GM23248 (cell line): ENCODE measurements at places on chromosomes 4 and X. TPM values are rescaled to one million over a fixed set of nuclear protein-coding genes. Genes with fewer than 3 reads are reported as not detected.
A peak's percentile ranks its signal among the peaks of the same experiment; 100 is the strongest.

GRCh38 chr4:144421056-144421455 lies 224.9 kb upstream of the HHIP start:
- no peaks in the 10 kb centered on the region for H3K36me3 ChIP-seq
- no peak overlapping the region for H3K4me3 ChIP-seq
- no peaks in the 10 kb centered on the region for H3K27me3 ChIP-seq

- peak; percentile 81 for DNase-seq
- H3K4me3 ChIP-seq, result no peak overlapping the region
- peaks cover 50% of the 10 kb centered on the region for H3K4me1 ChIP-seq
- peak overlapping the region; percentile 74 for H3K27ac ChIP-seq
- H3K36me3 ChIP-seq, result no peaks in the 10 kb centered on the region
- no peaks in the 10 kb centered on the region for H3K27me3 ChIP-seq
These were observed 172.4 kb downstream of the PDGFC start for GRCh38 chr4:156799121-156799589.

- H3K4me3 ChIP-seq, result no peak overlapping the region
- no peak for DNase-seq
- no peaks in the 10 kb centered on the region for H3K4me1 ChIP-seq
- H3K36me3 ChIP-seq, result no peaks in the 10 kb centered on the region
These were observed 50.8 kb downstream of the DTHD1 start for GRCh38 chr4:36332023-36332781.

DNA sequence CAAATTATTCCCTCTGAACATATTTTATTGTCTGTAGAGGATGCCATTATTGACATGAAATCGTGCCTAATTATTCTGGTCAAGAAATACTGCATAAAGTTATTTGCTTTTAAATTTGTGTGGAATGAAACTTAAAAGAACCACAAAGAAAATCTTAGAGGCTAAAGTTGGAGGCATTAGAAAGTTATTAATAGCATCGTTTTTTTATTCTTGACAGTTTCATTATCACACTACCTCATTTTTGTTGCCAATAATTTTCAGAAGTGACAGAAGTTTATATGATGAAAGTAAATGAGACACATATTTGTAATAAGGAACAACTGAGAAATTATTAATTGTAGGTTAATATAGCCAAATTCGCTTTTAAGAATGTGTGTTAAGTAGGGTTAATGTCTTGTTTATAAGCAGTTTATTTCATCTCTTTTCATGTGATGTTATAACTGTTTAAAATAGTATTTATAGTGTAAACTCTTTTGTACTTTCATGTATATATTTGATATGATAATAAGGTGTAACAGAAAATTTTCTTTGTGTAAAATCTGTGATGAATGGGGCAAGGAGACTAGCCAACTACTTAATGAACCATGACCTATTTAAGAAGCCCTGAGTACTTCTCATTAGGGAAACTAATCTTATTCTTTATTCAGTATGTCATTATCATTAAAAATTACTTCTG lies 54.5 kb upstream of the GRIA2 start:
- no peak overlapping the region for H3K27ac ChIP-seq
- no peaks in the 10 kb centered on the region for H3K4me1 ChIP-seq
- no peaks in the 10 kb centered on the region for H3K27me3 ChIP-seq
- no peak overlapping the region for H3K4me3 ChIP-seq
- H3K36me3 ChIP-seq, result no peaks in the 10 kb centered on the region
- no peak for DNase-seq

- no peak overlapping the region for H3K4me3 ChIP-seq
- H3K27ac ChIP-seq, result no peak overlapping the region
- H3K36me3 ChIP-seq, result peaks cover 11% of the 10 kb centered on the region; the same call in 1 of the 2 replicates
- peaks cover 33% of the 10 kb centered on the region for H3K4me1 ChIP-seq
- peak; percentile 49 for DNase-seq
These were observed 191.9 kb downstream of the FBXW7 start for GRCh38 chr4:152344001-152344400.

DNA sequence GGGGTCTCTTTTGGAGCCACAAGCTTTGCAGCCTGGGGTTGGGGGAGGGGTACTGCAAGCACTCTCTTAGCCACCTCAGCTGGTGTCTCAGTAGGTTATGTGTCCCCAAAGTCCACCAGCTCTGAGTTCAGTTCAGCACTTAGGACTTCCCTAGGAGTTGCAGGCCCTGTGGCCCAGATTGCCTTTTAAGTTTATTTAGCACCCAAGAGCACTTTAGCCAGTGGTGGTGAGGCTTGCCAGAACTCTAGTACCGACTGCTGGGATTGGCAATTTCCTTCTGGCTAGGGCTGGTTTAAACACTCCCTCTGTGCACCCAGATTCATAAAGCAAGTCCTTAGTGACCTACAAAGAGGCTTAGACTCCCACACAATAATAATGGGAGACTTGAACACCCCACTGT lies 489.9 kb upstream of the RPS6KA3 start:
- DNase-seq, result no peak
- no peak overlapping the region for H3K4me3 ChIP-seq
- H3K36me3 ChIP-seq, result no peaks in the 10 kb centered on the region
- H3K27me3 ChIP-seq, result no peaks in the 10 kb centered on the region
- H3K27ac ChIP-seq, result no peak overlapping the region

- DNase-seq, result no peak
- no peaks in the 10 kb centered on the region for H3K36me3 ChIP-seq
- no peak overlapping the region for H3K4me3 ChIP-seq
- H3K4me1 ChIP-seq, result no peaks in the 10 kb centered on the region
- H3K27ac ChIP-seq, result no peak overlapping the region
These were observed 467.4 kb downstream of the BCOR start for GRCh38 chrX:39630344-39630743.

DNA sequence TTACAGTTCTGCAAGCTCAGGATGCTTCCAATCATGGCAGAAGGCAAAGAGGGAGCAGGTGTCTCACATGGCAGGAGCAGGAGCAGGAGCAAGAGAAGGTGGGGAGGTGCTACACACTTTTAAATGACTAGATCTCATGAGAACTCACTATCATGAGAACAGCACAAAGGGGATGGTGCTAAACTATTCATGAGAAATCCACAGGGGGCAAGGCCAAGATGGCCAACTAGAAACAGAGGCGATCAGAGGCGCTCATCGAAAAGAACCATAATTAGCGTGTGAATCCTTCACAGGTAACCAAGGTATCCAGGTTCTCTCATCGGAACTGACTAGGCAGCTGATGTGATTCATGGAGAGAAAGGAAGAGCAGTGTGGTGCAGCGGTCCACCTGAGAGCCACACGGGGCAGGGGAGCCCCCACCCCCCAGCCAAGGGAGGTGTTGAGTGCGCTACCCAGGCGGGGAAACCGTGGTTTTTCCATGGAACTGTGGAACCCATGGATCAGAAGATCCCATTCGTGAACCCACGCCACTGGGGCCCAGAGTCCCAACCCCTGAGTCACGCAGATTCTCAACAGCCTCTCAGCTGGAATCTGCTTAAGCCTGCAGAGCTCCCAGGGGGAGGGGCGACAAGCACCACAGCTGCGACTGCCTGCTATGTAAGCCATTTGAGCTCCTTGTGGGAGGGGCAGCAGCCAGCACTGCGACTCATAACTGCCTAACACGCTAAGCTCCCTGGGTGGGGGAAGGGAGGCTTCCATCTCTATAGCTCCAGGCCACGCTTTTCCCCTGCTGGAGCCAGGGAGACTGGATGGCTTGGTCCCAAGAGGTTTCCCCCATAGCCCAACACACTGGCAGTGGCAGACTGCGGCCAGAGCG lies 46.7 kb downstream of the FGF16 start:
- no peak overlapping the region for H3K27ac ChIP-seq
- peak; percentile 55 for DNase-seq
- no peaks in the 10 kb centered on the region for H3K27me3 ChIP-seq
- H3K36me3 ChIP-seq, result no peaks in the 10 kb centered on the region
- H3K4me3 ChIP-seq, result no peak overlapping the region

GRCh38 chr4:101689220-101689619 lies 101.3 kb upstream of the BANK1 start:
- H3K4me1 ChIP-seq, result no peaks in the 10 kb centered on the region
- H3K27me3 ChIP-seq, result no peaks in the 10 kb centered on the region
- H3K4me3 ChIP-seq, result no peak overlapping the region

- H3K27me3 ChIP-seq, result no peaks in the 10 kb centered on the region
- H3K4me3 ChIP-seq, result peak overlapping the region; percentile 54
- H3K36me3 ChIP-seq, result no peaks in the 10 kb centered on the region
These were observed 147.9 kb upstream of the FGF13 start for GRCh38 chrX:138859421-138859820.

GRCh38 chr4:165152527-165152926 lies 39.9 kb upstream of the TMEM192 start:
- no peak overlapping the region for H3K4me3 ChIP-seq
- peaks cover 4% of the 10 kb centered on the region; the same call in 1 of the 2 replicates for H3K4me1 ChIP-seq
- peak; percentile 26 for DNase-seq
- no peak overlapping the region for H3K27ac ChIP-seq
- H3K36me3 ChIP-seq, result no peaks in the 10 kb centered on the region

GRCh38 chr4:31968842-31969241 lies 1248.7 kb downstream of the PCDH7 start:
- H3K36me3 ChIP-seq, result no peaks in the 10 kb centered on the region
- H3K27me3 ChIP-seq, result no peaks in the 10 kb centered on the region
- DNase-seq, result no peak

DNA sequence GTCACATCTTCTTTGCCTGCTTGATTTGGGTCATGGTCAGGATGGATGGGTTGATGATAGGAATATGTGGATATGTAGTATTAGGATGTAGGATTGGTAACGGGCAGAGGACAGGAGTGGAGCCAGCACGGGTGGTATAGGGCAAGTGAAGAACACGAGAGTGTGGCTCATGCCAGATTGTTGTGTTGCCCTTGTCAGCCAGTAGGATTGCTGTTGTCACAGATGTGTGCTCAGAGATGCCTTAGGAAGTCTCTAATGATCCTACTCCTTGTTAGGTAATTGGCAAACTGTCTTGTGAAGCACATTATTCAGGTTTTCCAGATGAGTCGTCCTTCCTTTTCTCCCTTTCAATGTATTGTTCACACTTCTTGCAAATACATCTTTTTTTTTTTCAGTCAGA lies 5.5 kb downstream of the ATP10D start:
- peaks cover 29% of the 10 kb centered on the region for H3K4me1 ChIP-seq
- no peaks in the 10 kb centered on the region for H3K27me3 ChIP-seq
- H3K4me3 ChIP-seq, result no peak overlapping the region
- H3K27ac ChIP-seq, result no peak overlapping the region
- H3K36me3 ChIP-seq, result peaks cover 19% of the 10 kb centered on the region; the same call in 1 of the 2 replicates

DNA sequence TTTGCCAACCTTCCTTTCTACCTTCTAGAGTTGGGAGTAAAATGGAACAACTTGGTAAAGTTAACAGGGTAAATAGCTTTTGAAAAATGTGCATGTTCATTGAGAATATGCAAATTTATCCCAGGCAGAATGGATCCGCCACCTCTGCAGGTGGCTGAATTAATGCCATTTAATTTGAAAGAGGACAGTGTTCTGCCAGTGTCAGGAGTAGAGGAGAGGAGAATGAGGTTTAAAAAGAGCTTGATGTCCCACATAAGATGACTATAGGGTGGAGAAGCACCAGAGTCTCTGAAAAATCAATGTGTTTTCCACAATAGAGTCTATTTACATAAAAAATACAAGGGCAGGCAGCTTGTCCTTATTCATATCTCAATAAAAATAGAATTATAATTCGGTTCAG lies 1804.3 kb upstream of the PCDH10 start:
- no peaks in the 10 kb centered on the region for H3K36me3 ChIP-seq
- H3K27ac ChIP-seq, result no peak overlapping the region
- no peak for DNase-seq

GRCh38 chr4:128357286-128357685 lies 69.7 kb upstream of the PGRMC2 start:
- no peaks in the 10 kb centered on the region for H3K27me3 ChIP-seq
- peak; percentile 32 for DNase-seq
- no peak overlapping the region for H3K4me3 ChIP-seq
- no peaks in the 10 kb centered on the region for H3K36me3 ChIP-seq

DNA sequence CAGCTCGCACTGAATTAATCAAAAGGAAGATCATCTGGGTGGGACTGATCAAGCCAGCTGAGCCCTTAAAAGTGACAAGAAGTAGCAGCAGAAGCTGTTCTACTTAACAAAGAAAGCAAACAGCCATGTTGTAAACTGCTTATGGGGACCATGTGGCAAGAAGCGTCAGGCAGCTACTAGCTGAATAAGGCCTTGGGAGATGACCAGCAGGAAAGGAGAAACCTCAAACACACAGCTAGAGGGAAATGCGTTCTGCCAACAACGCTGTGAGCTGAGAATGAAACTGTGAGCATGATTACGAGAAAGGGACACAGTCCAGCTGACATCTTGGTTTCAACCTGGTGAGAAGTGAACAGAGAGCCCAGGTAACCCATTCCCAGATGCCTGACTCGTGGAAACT lies 49.3 kb upstream of the FAM9A start:
- no peak overlapping the region for H3K4me3 ChIP-seq
- no peak overlapping the region for H3K27ac ChIP-seq
- H3K27me3 ChIP-seq, result no peaks in the 10 kb centered on the region
- DNase-seq, result no peak
- H3K36me3 ChIP-seq, result no peaks in the 10 kb centered on the region

GRCh38 chrX:25427873-25428555 lies 412.2 kb upstream of the ARX start:
- H3K27ac ChIP-seq, result no peak overlapping the region
- no peak overlapping the region for H3K4me3 ChIP-seq
- H3K36me3 ChIP-seq, result no peaks in the 10 kb centered on the region
- H3K27me3 ChIP-seq, result no peaks in the 10 kb centered on the region
- H3K4me1 ChIP-seq, result no peaks in the 10 kb centered on the region

- DNase-seq, result peak; percentile 79
- H3K36me3 ChIP-seq, result no peaks in the 10 kb centered on the region
- H3K4me1 ChIP-seq, result peaks cover 28% of the 10 kb centered on the region
- H3K27ac ChIP-seq, result peak overlapping the region; percentile 55
- peak overlapping the region; percentile 4; the same call in 1 of the 2 replicates for H3K4me3 ChIP-seq
- no peaks in the 10 kb centered on the region for H3K27me3 ChIP-seq
These were observed 48.7 kb upstream of the STX18 start for GRCh38 chr4:4590546-4590945.

DNA sequence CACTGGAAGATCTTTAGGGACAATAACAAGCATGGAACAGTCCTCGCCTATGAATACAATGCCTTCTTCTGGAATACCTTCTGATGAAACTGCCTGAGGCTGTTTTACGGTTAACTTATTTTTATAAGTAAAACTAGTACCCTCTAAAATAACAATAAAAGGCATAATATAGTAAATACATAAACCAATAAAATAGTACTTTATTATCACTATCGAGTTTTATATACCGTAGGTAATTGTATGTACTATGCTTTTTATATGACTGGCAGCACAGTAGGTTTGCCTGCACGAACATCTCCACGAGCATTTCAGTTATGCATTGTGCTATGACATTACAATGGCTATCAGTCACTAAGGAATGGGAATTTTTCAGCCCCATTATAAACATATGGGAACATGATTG lies 8.0 kb downstream of the GUCY1A1 start:
- H3K4me1 ChIP-seq, result no peaks in the 10 kb centered on the region
- H3K27ac ChIP-seq, result no peak overlapping the region
- DNase-seq, result no peak
- no peak overlapping the region for H3K4me3 ChIP-seq
- H3K27me3 ChIP-seq, result peaks cover 5% of the 10 kb centered on the region; the same call in 1 of the 2 replicates

- no peak overlapping the region for H3K27ac ChIP-seq
- no peaks in the 10 kb centered on the region for H3K4me1 ChIP-seq
- no peak for DNase-seq
- H3K4me3 ChIP-seq, result no peak overlapping the region
These were observed 113.5 kb upstream of the GATB start for GRCh38 chr4:151874328-151874727.

The WDR13 gene
- 89.7 and 92.4 TPM in 2 replicates for polyA plus RNA-seq

The STK26 gene
- 0.74 and 1.1 TPM in 2 replicates for polyA plus RNA-seq

The RAB40A gene
- 0.16 and 0.34 TPM in 2 replicates for polyA plus RNA-seq

The RTL9 gene
- polyA plus RNA-seq, result 0.06 and 0.20 TPM in 2 replicates

The PABPC1L2A gene
- not detected in 2 replicates for polyA plus RNA-seq

The SYN1 gene
- 0.32 and 0.34 TPM in 2 replicates for polyA plus RNA-seq

The CFP gene
- polyA plus RNA-seq, result 0.15 TPM in 1 of 2 replicates, not detected in the other

The DACH2 gene
- polyA plus RNA-seq, result not detected in 2 replicates

The ZCCHC18 gene
- polyA plus RNA-seq, result 0.57 and 0.58 TPM in 2 replicates

The ACE2 gene
- polyA plus RNA-seq, result not detected in 2 replicates

The RIPPLY1 gene
- polyA plus RNA-seq, result not detected in 2 replicates
